ENCODE measurements at places on chromosomes 11 and 22.

DNA sequence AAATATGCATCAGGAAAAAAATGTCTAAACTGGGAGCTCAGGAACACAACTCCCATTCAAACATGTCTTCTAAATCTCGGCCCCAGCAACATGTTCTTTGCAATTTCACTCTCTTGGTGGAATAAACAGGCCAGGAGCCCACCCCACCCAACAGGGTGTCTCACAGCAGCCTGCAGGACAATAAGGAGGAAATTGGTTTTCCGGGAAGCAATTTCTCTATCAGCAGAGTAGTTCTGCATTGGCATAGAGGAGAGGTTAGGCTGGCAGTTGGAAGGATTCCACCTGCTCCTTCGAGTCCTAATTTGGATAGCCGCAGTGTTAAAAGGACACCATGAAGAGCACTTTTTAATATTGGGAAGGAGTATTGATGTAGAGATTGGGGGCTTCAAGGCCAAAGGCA is 55.9 kb upstream of the BARX2 start:
- DNase-seq = no peak

- DNase-seq = no peak
Measured at GRCh38 chr11:75509020-75509720, 16.6 kb downstream of the GDPD5 start.

DNA sequence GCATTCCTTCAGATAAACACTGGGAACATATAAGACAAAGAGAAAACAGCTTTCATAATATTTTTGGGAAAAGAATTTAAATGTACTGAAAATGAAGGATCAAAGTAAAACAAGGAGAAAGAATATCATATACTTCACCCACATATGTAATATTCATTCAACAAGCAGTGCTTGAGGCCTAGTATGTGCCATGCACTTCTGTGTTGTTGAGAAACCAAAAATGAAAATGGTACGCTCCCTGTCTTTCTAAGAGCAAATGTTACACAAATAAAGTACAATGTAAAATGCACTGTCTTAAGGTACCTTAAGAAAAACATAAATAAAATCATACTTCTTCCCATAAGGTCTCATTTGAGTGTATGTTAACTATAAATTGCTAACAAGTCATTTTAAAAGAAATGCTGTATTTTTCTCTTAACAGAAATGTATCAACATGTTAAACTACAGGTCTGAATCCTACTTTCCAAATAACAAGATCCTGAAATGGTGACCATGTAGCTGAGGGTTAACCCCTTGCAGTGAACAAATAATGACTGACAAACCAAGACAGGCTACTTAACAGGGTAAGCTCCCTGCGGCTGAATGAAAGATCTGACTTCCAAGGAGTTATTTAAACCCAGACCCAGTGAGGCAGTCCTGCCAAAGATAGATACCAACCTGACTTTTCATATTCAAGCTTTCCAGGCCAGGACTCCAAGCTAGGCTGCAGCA is 377.6 kb downstream of the DCDC1 start:
- no peak for DNase-seq

DNA sequence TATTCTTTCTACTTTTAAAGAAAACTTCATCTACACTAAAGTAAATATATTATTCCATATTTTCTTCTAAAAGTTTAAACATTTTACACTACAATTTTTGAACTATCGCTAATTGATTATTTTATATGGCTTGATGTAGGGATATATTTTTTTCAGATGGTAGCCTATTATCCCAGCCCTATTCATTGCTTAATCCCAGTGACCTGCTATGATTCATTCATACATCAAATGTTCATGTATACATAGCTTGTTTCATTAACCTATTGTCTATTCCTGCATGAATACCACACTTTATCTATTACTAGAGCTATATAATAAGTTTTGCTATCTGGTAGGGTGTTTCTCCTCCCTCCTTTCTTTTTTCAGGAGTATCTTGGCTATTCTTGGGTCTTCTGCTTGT is 5.0 kb upstream of the ROBO4 start:
- DNase-seq = no peak

- no peak for DNase-seq
Measured at GRCh38 chr11:129969920-129970319, 32.7 kb downstream of the PRDM10 start.

DNA sequence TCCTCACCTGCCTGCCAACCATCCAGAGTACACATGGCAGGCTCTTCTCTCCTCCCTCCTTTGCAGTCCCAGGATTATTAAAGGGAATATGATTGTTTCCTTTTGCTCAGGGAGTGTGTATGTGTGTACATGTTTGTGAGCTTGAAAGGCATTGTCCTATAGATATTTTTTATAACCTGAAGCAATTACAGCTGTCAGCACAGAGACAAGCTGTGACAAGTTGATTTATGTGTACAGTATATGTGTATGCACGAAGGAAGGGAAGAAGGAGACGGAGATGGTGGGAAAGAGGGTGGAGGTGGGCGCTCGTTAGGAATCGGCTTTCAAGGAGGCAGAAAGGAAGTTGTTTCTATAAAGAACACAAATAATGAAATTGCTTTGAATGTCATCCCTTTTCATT is 537.0 kb downstream of the NTM start:
- DNase-seq = no peak

- DNase-seq = no peak
Measured at GRCh38 chr22:19122752-19123492, 710 bp upstream of the DGCR2 start.

DNA sequence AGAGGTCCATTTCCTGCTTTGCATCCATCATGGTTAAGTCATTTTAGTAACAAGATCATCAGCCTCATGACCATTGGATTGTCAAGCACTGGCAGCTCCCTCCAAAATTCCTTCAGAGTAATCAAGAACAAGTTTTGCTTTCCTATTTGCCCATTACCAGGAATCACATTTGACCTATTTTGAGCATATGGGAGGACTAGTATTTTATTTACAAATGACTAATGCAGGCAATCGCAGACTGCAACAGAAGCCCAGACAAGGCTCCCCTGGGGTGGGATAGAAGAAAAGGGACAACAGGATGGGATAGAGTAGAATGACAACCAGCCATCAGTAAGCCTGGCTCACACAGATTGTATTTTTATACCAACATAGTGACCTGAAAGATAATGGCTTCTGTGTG is 9.1 kb downstream of the MMP10 start:
- DNase-seq = no peak

GRCh38 chr11:19209617-19210370 is 8.0 kb upstream of the CSRP3 start:
- no peak for DNase-seq

DNA sequence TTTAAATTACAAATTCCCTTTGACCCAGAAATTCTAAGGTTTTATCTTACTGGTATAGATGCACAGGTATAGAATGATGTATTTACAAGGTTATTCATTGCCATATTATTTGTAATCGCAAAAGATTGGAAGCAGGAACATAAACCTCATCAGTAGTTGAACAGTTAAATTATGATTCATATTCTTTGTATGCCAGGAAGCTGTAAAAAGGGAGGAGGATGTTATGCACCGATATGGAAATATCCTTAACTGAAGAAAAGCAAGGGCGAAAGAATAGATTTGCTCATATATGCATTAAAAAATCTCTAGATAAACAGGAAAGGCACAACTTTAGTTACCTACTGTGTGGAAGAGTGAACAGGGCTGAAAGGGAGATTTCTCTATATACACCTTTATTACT is 36.7 kb downstream of the PPFIA1 start:
- no peak for DNase-seq

GRCh38 chr11:133065847-133066485 is 466.3 kb downstream of the OPCML start:
- no peak for DNase-seq

GRCh38 chr22:27772081-27772983 is 29.2 kb downstream of the MN1 start:
- DNase-seq = no peak

DNA sequence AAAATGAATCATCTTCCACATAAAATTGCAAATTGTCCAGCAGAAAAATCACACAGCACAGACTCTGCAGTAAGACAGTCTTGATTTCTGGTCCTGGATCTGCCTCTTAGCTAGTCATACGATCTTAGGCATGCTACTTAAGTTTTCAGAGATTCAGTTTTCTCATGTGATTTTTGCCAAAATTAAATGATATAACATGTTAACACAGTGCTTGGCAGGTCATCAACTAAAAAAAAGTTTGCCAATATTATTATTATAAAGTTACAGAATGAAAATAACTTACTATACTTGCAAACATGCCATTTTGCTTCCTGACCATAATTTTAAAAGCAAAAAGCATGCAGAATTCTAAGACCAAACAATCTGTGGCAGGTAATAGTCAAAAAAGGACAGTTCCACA is 15.1 kb downstream of the RAB30 start:
- DNase-seq = no peak

GRCh38 chr22:33920197-33920540 is at the start of gene LARGE1:
LARGE1 (minus strand) TSS chr22:33920476.
- no peak for DNase-seq

- DNase-seq = no peak
Measured at GRCh38 chr22:19022755-19023154, 86.7 kb upstream of the PRODH start.

- no peak for DNase-seq
Measured at GRCh38 chr22:47071078-47071806, 308.8 kb downstream of the TBC1D22A start.

Measured in stimulated activated naive CD4-positive, alpha-beta T cell treated with Interleukin-2 at 50 U/mL for 16 hours (primary cell).